T follicular helper cell (primary cell): ENCODE measurements at places on chromosomes 1 and 21.

GRCh38 chr1:224863486-224863885 lies 66.0 kb upstream of the DNAH14 start:
- DNase-seq, result no peak

GRCh38 chr1:228156515-228156881 lies 6.8 kb downstream of the GJC2 start:
- no peak for DNase-seq

DNA sequence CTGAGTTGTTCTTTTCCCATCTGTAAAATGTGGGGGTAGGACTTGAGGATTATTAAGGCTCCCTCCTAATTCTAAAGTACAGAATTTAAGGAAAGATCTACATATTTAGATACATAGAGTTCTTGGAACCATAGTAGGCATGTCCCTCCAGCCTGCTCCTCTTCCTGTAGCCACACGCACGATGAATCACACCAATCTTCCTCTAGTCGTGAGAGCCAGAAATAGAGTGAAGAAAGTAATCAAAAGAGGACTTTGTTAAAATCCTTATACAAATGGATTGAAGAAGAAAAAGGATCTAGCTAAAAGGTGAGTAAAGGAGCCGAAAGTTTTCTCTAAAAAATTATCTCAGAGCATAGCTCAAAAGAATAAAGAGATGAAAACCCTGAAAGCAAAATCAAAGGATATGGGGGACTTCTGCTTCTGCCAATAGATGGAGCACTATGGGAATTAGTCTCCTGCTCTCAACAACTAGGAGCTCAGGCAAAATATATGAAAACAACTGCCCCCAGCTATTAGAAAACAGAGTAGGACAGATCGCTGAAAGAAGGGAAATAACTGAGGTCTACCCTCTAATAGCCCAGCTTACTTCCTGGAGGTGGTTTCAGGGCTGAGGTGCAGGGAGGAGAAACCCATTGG lies 8.5 kb downstream of the C1orf141 start:
- DNase-seq, result no peak

GRCh38 chr1:108179018-108179417 lies 21.1 kb downstream of the SLC25A24 start:
- DNase-seq, result no peak

DNA sequence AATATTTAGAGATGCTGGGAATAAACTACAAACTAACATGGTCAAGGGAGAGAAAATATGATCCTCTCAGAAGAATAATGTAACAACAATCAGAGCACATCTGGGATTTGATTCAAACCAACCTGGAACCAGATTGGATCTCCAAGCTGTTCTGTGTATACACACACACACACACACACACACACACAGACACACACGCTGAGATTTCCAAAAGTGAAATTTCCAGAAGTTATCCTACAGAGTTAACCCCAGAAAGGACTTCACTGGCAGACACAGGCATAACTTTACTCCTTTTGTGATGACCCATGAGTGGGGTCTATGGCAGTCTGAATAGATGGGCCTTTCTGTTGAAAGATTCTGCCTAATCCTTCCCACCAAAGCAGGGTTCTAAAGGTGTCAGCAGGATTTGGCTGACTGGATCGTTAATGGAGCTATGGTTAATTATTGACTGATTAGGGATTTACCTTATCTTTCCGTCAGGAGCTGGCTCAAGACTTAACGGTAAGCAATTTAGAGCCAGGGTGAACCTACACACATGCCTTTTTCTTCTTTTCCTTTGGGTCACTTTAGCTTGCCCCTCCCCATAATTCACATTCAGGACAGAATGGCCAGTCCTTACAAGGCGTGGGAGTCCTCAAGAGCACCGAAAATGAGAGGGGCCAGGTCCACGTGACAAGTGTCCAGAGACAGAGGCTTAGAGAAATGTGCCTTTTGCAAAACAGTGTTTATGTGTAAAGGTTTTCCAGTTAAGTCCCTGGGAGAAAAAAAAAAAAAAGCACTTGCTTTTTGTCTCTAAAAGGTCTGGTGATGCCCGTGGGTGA lies 10.9 kb upstream of the PROX1 start:
- no peak for DNase-seq

DNA sequence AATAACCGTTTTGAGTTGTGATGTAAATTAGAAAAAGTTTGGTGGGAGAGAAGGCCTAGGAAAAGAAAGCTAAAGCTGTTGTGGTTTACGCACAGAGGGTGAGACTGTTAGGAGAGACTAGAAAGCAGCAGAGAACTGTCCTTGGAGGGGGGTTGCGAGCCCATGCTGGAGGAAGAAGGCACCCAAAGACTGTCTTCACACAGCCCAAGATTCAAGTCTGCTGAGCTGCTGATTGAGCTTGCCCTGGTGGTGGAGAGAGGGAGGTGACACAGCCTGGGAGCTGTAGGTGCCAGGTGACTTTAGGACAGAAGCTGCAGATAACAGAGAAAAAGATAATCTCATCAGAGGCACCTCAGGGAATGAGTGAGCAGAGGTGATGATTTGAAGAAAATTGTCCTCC lies 18.3 kb upstream of the TLR5 start:
- DNase-seq, result no peak

- no peak for DNase-seq
Measured at GRCh38 chr1:9293533-9294404, 1.1 kb downstream of the SPSB1 start.

DNA sequence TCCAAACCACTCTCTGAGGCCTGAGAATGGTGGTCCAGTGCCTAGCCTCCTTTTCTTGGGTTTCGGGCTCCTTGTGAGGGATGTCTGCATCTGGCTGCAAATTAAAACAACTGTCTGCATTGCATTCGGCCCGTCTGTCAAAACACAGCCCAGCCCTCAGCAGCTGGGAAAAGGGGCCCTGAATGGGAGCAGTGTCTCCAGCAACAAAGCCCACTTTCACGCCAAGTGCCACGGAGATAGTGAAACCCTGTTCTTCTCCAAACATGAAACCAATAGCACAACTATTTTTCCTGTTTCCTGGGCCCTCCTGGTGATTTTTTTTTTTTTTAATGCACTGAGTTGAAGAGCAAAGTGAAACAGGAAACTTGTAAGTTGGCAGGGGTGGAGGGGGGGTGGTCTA lies 138.4 kb downstream of the PLXNA2 start:
- no peak for DNase-seq

DNA sequence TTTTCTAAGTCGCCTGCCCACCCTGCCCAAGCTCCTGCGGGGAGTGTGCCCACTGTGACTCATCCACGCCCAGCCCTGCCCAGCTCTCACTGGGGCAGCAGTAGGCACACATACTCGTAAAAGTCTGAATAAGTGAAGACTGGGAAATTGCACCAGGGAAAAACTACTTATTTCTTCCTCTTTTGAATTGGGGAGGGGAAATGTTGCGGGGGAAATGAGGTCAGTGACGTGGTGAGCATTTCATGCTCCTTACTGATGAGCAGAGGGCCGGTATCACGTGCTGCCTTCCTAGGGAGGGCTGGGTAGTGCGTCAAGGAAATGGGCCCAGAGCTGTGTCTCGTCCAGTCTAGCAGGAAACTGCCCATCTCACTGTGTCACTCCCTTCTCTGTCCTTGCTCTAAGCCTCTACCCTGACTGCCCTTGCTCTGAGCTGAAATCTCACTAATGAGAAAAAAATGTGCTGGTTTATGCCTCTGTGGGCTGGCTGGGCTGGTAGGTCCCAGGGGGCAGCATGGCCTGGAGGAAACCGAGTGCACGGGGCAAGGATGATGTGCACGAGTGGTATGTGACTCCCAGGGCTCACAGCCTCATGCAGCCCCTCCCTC lies 13.5 kb upstream of the TNFRSF1B start:
- no peak for DNase-seq

DNA sequence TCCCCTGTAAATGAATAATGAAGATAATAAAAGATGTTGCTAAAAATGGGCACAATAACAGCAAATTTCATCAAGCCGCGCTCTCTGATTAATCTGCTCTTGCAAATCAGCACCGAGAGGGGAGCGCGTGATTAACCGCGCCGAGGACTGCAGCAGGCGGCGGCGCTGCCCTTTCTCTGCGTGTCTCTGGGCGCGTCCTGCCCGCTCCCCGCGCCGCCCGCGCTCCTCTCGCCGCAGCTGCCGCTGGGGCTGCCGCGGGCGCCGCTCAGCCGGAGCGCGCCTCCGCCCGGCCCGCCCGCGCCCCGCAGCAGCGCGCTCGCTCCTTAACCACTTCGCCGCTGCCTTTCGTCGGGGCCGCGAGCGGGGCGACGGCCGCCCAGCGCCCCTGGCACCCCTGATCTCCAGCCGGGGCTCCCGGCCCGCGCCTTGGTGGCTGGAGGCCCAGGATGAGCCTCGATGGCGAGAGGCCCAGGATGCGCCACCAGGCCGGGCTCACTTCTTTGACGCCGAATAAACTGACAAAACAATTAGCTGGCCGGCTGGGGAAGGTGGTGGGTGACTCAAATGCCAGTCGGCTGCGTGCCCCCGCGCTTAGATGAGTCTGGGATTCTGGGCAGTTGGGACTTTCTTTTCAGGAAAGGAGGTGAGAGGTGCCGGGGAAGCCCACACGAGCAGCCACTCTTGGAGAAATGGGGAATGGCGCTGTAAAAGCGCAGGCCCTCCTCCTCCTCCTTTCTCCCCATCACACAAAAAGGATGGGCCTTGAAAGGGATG lies 221.4 kb upstream of the PKN2 start:
- DNase-seq, result no peak

- no peak for DNase-seq
Measured at GRCh38 chr1:15213341-15213821, 33.6 kb upstream of the FHAD1 start.

DNA sequence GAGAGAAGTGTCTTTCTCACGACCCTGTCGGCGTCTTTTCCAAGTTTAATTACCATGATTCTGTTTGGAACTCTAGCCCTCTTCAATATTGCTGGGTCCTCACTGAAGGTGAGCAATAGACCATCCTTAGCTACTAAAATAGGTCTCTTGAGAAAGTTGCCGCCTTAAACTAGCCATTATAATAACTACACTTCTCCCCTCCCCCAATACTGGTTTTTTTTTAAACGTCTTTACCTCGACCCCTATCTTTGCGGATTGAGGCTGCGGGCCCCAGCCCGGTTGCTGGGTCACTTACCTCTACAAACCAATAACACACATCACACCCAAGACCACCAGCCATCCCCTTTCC lies 672 bp downstream of the ENSA start:
- DNase-seq, result no peak

DNA sequence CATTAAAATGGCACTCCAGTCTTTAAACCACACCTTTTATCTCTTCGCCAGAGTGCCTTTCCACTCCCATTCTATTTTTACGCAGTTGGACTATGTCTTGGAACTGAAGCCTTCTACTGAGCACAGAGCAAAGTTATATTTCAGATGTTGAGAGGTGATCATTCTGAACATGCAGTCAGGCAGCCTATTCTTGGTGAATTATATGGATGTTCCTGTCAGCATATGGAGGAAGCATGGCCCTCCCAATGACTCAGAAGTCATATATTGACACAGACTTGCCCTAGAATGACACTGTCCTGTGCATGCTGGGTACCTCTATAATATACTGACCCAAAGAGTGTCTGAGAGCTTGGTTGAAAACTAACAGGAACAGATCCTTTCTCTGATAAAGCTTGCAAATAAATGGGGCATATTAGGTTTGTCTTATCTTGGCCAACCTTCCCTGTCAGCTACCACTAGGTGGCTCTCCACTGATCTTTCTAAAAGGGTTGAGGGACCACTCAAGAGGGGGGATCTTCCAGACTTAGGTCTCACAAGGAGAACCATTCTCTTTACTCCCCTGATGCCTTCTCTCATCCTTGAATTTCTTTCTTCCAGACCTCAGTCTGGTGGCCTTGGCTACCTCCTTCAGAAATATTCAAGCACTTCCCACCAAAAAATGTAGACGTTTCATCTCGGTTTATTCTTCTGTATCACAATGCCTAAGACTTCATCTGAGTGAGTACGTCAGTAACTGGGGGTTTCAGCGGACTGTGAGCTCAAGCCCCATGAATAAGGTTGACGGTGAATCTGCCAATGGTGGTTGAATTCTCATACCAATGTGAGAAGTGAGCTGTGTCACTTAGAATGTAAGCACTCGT lies 11.8 kb upstream of the ALG14 start:
- no peak for DNase-seq

DNA sequence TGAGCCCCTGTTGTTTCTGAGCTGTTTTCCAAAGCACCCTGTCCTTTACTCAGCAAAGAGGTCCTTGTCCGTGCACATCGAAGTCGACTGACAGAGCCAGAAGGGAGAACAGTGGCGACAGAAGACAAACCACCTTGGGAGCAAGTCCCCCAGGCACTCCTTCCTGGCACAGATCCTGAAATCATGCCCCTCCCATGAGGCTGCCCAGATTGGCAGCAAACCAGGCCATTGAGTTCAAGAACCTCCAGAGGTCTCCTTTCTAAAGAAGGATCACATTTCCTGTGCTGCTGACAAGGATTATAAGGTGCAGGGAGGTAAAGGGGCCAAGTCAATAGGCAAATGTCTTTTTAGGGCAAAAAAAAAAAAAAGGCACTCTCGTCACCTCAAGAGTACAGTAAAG lies 84.7 kb upstream of the HIVEP3 start:
- no peak for DNase-seq

GRCh38 chr1:222171005-222171404 lies 376.9 kb downstream of the HHIPL2 start:
- no peak for DNase-seq

DNA sequence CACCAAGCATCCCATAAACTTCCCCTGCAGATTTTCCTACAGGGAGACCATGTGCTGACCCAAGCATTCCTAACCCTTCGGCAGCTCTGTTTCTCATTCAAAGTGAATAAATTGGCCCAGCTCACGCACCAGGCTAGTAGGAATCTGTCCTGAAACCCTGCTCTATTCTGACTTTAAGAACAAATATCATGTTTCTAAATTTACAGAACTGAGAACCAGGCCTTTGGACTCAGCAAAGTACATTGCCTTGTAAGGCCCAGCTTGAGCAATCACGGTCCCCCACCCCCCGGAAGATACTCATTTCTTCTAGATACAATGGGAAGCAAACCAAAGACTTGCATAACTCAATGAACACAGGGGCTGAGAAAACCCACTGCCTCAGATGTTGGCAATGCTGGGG lies 160.1 kb upstream of the NFIA start:
- DNase-seq, result no peak

GRCh38 chr21:42547001-42547905 lies 33.6 kb downstream of the SLC37A1 start:
- no peak for DNase-seq

GRCh38 chr1:109115685-109116084 lies 1.8 kb downstream of the ELAPOR1 start:
- no peak for DNase-seq

- no peak for DNase-seq
Measured at GRCh38 chr21:25298512-25299491, 308.5 kb downstream of the MRPL39 start.

GRCh38 chr1:221837896-221838295 lies 96.0 kb upstream of the DUSP10 start:
- DNase-seq, result no peak
